ENCODE measurements at places on chromosomes 11 and 22.
A peak's percentile ranks its signal among the peaks of the same experiment; 100 is the strongest.

DNA sequence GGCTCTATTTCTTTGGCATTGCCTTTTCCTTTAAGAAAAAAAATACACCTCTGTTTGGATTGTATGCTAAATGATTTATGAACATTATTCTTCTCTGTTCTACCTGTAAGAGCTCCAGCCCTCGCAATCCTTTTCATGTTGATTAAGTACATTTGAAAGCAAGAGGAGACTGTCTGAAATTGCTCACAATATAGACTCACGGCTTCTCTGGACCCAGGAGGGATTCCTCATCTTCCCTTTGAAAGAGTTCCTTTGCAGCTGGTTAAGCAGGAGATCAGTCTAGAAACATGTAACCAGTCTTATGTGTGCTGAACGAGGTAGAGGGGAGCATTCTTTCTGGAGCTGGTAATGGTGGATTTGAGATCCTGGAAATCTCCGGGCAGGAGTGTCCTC, 47.4 kb downstream of the PKNOX2 start:
- no peak for DNase-seq

GRCh38 chr11:31783252-31783651, 27.9 kb downstream of the PAX6 start:
- no peak for DNase-seq

DNA sequence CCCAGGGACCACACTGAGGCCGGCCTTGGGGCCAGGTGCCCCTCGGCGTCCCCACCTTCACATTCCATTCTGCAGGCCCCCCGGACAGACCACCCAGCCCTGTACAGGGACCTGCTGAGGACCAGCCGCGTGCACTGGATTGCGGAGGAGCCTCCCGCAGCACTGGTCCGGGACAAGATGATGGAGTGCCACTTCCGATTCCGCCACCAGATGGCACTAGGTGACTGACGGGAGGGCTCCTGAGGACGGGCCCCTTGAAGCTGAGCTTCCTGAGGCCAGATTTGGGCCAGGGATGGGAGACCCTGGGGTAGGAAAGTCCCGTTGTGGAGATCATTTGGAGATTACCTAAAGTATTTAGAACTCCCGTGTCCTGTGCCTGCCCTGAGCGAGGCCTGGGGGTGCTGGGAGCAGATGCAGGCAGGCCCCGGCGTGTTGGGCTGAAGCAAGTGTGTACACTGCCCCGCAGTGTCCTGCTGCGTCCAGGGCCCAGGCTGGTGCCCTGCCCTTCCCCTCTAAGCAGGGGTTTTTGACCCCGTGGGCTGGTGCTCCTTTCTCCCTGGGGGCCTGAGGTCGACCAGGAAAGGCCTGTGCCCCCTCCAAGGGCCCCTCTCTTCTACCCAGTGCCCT, 20.0 kb downstream of the TRMU start:
- DNase-seq, result peak; percentile 83

GRCh38 chr11:10459029-10459970, 4.2 kb downstream of the AMPD3 start:
- DNase-seq, result peak; percentile 47

DNA sequence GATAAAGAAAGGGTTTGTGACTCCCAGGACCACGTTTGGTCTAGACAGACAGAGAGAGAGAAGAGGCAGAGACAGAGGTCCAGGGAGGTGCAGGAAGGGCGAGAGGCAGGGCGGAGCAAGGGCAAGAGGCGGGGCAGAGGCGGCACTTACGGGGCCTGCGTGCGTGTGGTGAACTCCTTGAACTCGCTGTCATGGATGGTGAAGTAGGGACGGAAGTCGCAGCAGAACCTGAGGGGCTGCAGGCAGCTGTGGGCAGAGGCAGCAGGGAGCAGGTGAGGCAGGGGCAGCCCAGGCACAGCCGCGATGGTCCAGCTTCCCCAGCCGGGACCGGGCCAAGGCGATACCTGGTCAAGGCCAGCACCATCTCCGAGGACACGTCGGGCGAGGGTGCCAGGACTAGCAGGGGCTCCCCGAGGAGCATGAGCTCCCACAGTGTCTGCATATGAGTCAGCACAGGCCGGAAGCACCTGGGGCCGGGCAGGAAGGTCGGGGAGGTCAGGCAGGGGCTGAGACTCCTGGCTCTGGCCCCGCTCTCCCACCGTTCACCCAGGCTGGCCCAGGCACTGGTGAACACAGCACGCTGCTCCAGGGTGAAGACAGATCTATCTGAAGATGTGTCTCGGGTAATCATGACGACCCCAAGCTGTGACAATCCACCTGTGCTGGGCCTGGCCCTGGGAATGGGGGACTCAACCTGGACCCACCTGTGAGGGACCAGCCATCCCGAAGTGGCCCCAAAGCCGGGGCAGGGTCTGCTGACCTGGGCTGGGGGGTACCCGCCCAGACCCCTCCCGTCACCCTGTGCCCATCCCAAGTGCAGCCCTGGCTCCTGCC, 7.2 kb upstream of the PLXNB2 start:
- peak; percentile 90 for DNase-seq

DNA sequence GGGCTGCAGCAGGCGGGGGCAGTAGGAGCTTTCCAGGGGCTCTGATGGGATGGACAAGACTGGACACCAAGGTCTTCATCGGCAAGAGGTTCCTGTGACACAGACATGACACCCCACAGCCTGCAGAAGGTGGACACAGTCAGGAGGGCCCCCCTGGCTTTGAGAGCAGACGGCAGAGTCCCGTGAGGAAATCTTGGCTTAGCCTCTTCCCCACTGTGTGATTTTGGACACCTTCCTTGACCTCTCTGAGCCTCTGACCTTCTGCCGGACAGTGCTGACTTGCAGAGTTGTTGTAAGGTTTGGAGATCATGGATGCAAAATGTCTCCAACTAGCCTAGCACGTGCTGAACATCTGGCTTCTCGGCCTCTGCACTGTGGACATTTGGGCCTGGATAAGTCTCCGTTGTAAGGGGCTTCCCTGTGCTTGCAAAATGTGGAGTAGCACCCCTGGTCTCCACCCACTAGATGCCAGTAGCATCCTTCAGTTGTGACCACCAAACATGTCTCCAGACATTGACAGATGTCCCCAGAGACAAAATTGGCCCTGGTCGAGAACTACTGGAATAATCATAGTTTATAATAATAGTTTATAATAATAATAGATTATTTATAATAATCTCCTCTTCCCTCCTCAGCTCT, 54.6 kb downstream of the MCM5 start:
- DNase-seq, result no peak

GRCh38 chr22:28316014-28316413, 363.6 kb downstream of the TTC28 start:
- no peak for DNase-seq

- no peak for DNase-seq
These were observed 25.3 kb upstream of the LMO1 start for GRCh38 chr11:8288824-8289491.

- no peak for DNase-seq
These were observed 1222.5 kb downstream of the BRD1 start for GRCh38 chr22:48605125-48605524.

DNA sequence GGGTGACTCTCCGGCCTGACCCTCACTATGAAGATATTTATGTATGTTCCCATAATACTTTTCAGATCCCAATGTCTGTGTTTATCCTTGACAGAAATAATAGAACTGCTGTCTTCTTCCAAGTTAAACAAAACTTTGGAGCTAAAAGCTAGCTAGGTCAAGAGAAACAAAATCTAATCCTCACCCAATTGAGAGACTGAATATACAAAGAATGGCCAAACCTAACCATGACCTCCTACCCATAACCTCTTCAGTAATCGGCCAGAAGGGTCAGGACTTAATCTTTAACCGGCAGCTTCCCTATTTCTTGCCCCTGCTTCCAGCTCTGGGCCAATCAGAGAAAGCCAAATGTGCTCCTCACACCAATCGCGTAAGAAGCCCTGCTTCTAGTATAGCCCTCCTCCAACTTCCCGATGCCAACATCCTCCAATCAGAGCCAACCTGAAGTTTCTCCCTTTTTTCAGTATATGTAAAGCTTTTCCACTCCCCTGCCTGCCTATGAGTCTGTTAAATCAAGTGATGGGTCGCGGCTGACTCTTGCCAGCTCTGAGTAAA, 1.7 kb upstream of the DDX6 start:
- DNase-seq, result peak; percentile 57

DNA sequence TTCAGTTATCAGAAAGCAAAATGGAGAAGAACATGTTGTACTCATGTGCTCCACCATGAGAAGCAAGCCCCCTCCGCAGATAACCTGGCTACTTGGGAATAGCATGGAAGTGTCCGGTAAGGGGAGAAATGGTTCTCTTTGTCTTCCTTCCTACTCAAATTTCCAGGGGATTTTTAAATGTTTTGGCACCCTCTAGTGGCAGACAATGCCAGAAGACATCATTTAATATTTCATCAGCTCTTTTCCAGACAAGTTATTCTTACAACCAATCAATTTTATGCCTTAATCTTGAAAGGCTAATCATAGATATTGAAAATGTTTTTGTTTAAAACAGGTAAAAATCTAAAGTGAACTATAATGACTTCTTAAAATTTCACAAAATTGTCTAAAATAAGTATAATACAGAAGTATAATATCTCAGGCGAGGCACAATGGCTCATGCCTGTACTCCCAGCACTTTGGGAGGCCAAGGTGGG, 15.7 kb downstream of the CRTAM start:
- DNase-seq, result no peak

- DNase-seq, result no peak
These were observed 1.1 kb downstream of the CAVIN3 start for GRCh38 chr11:6319001-6319703.

GRCh38 chr22:39230261-39231196, 14.3 kb downstream of the PDGFB start:
- DNase-seq, result no peak

- DNase-seq, result no peak
These were observed 634.3 kb downstream of the OPCML start for GRCh38 chr11:132898021-132898420.

- no peak for DNase-seq
These were observed 42.7 kb upstream of the FGF3 start for GRCh38 chr11:69861901-69862300.

Measured in GM12892 (cell line).